ENCODE measurements at places on chromosomes 11 and 22.

GRCh38 chr11:67345920-67346819 lies 7.2 kb downstream of the POLD4 start:
- no peak for DNase-seq

DNA sequence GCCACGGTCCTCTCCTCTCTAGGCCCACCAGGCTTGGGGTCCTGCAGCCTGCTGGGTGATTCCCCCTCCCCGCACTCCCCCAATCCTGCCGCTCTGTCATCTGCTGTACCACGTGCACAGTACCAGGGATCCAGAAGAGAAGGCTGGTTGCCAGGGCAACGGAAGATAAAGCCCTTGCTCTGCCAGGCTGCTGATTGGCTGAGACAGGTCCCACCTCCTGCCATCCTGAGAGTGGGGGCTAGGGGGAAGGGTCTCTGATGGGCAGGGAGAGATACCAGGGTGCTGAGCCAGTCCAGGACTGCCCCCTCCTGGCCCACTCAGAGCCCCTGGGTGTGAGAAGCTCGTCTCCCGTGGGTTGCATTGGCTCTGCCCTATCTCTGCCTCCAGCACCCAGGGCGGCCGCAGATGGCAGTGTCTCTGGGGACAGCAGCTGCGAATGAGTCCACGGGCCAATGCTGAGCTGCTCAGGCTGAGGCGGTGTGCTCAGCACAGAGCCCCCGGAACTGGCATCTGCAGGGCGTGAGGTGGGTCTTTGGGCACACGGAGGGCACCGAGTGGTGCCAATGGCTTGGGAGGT lies at the start of gene SMIM45:
Gene SMIM45 (plus strand): TSS at position 253 of the 577 bp plus-strand sequence.
- peak; percentile 40 for DNase-seq

GRCh38 chr11:65791719-65792213 lies 4.9 kb downstream of the OVOL1 start:
- no peak for DNase-seq

- no peak for DNase-seq
Observed at GRCh38 chr11:17767301-17767885, 32.8 kb downstream of the KCNC1 start.

GRCh38 chr11:35046681-35047080 lies 92.3 kb upstream of the CD44 start:
- DNase-seq: no peak

GRCh38 chr22:41469218-41469851 lies 418 bp downstream of the ACO2 start:
- DNase-seq: no peak

DNA sequence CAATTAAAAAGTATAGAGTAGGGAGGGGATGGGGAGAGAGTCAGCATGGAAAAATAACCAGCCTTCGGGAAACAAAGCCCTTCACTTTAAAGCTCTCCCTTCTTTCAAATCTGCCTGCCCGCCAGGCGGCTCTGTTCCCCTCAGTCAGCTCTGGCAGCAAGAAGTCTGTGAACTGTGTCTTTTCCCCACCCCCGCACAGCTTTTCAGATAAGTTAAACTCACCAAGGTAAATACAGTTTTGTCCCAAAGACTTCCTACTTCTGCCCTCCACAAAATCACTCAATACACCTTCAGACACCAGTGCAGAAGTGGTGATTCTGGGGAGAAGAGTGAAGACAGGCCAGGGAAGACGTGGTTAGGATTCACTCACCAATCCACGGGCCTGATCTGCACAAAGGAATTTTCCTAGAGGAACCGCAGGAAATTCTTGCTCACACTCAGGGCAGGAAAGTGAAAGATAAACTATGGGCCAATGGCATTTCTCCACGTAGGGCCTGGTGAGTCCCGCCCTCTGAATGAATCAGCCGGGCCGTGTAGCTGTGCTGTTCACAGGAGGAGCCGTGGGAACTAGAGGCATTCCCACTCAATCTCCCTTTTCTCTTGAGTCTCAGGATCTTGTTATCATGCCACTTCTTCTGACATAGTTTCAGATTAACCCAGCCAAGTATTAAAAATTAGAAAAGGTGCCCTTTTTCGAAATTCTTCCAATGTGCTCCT lies at the start of gene TRIM5:
Gene TRIM5 (minus strand): TSS at position 429 of the 717 bp plus-strand sequence. CDS start 4,897 bp downstream, outside the sequence.
- peak; percentile 83 for DNase-seq

- no peak for DNase-seq
Observed at GRCh38 chr11:71255323-71255722, 2.9 kb upstream of the SHANK2 start.

- DNase-seq: no peak
Observed at GRCh38 chr11:72236083-72236697, 7.8 kb downstream of the PHOX2A start.

DNA sequence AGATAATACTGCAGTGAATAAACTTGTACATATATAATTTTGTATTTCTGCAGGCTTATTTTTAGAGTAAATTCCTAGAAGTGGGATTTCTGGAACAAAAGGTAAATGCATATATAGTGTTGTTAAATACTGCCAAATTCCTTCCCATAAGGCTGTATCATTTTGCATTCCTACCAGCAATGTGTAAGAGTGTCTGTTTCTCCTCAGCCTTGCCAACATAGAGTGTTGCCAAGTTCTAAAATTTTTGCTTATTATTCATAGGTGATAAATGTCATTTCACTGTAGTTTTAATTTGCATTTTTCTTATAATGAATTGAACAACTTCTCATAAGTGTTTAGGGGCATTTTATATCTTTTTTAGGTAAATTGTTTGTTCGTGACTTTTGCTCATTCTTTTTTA lies 174.2 kb upstream of the ZBED5 start:
- DNase-seq: no peak

GRCh38 chr11:18748766-18749365 lies 22.9 kb upstream of the IGSF22 start:
- DNase-seq: no peak

GRCh38 chr11:299951-300735 lies 817 bp upstream of the IFITM5 start:
- DNase-seq: no peak

- DNase-seq: no peak
Observed at GRCh38 chr22:38132794-38133193, 22.3 kb upstream of the BAIAP2L2 start.

DNA sequence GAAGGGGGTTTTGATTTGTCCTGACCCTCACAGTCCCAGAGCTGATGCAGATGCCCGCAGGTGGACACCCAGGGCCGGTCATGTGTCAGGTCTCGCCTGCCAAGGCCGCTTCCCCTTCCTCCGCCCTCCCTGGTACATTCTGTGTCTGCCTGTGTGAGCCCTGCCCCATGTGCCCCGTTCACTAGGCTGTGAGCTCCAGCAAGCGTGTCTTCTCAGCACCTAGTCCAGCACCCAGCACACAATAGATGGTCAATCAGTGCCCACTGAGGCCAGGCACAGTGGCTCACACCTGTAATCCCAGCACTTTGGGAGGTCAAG lies 29.9 kb upstream of the PPARA start:
- DNase-seq: no peak

DNA sequence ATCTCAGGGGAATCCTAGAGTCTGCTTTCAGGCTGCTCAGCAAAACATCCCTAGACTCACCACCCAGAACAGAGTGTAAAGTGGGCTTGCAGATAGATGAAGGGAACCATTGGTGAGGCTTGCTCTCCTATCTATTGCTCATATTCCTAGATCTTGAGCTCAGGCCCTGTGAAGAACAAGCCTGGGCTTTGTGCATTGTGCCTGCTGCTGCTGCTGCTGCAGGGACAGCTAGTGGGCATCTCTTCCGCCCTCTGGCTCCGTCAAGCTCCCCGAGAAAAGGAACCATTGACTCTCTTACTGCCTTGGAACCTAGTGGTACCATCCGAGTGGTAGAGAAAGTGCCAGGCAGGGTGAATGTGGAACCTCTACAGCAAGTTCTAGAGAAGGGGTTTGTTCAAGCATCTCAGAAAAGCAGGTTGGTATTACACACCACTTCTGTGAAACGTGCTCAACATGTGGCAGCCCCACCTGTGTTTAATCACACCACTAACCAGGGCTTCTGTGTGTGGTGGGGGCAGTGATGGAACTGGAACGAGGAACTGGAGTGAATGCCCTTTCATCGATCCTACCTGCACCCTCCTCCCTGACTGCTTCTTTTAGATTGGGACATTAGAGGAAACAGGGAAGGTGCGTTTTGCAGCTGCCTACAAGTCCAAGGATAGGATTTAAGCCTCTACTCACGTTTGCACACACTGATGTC lies 4.4 kb downstream of the BACE1-AS start:
- no peak for DNase-seq

- DNase-seq: no peak
Observed at GRCh38 chr22:29106839-29107238, 34.0 kb downstream of the KREMEN1 start.

DNA sequence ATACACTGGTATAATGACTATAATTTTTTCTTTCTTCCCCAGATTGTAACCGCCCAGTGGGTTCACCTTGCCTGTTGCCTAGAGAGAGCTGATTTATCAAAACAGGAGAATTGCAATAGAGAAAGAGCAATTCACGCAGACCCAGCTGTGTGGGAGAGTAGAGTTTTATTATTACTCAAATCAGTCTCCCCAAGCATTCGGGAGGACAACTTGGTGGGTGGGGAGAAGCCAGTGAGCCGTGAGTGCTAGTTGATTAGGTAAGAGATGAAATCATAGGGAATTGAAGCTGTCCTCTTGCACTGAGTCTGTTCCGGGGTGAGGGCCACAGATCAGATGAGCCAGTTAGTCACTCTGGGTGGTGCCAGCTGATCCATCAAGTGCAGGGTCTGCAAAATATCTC lies 73.2 kb downstream of the SLC35F2 start:
- no peak for DNase-seq

DNA sequence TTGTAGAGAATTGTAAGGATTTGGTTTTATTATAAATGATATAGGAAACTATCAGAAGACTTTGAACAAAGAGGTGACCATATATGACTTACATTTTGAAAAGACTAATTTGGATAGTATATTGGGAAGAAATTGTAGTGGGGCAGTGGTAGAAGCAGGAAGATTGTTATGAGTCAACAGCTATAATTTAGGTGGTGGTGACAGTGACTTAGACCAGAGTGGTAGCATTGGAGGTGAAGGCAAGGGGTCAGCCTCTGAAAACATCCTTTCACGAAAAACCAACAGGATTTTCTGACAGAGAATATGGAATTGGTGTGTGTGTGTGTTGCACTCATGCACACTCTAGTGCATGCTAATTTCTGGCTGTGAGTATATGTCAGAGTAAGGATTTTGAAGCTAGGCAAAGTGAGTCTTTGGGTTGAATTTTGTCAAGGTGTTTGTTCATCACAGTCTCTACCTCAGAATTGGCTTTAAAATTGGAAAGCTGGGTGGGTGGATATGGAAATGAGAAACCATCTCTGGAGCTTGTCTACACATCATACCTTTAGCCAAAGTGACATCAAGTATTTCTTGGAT lies 8.2 kb upstream of the HBE1 start:
- DNase-seq: no peak

GRCh38 chr11:62752177-62752785 lies 1.7 kb downstream of the ZBTB3 start:
- no peak for DNase-seq

GRCh38 chr11:124193221-124194010 lies 10.3 kb downstream of the OR10D3 start:
- no peak for DNase-seq

- DNase-seq: no peak
Observed at GRCh38 chr11:73239111-73239521, 21.0 kb downstream of the P2RY2 start.

DNA sequence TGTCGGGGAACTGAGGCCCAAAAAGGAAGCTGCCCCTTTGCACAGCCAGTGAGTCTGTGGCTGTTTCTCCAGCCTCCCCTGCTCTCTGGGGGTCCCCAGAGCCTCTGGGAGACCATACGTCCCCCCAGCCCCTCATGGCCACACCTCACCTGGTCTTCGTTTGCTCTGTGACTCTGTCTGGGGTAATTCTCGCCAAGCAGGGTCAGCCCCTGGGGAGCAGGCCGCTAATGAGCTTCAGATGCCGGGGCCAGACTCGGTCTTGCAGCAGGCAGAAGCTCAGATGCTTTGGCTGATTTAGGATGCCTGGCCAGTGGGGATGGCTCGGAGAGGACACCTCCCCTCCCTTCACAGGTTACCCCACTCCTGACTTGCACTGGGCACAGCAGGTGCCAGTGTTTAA lies 24.1 kb upstream of the WNT11 start:
- no peak for DNase-seq

DNA sequence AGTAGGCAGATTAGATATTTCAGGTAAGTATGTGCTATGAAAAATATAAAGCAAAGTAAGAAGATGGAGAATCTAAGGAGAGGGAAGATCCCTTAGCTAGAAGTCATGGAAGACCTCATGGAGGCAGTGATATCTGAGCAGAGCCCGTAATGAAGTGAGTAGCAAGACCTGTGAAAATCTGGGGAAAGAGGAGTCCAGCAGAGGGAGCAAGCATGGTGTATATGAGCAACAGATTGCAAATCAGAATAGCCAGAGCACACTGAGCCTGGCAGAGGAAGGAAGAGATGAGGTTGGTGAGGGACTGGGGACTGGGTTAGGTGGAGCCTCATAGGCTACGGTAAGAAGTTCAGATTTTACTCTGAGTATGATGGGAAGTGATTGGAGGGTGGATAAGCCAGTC lies 9.4 kb downstream of the LHFPL7 start:
- DNase-seq: no peak

GRCh38 chr22:46267431-46268279 lies at the start of gene TTC38:
Gene TTC38, plus strand, starts transcription at chr22:46268008. Its CDS starts 32 bp downstream, at chr22:46268040.
- DNase-seq: peak; percentile 33

- no peak for DNase-seq
Observed at GRCh38 chr11:60858731-60859464, 3.1 kb upstream of the PTGDR2 start.

GRCh38 chr22:43636086-43636485 lies 176.0 kb downstream of the EFCAB6 start:
- no peak for DNase-seq

- DNase-seq: no peak
Observed at GRCh38 chr11:6638429-6638828, 17.2 kb downstream of the DCHS1 start.

- no peak for DNase-seq
Observed at GRCh38 chr11:129700701-129701100, 114.9 kb upstream of the TMEM45B start.

DNA sequence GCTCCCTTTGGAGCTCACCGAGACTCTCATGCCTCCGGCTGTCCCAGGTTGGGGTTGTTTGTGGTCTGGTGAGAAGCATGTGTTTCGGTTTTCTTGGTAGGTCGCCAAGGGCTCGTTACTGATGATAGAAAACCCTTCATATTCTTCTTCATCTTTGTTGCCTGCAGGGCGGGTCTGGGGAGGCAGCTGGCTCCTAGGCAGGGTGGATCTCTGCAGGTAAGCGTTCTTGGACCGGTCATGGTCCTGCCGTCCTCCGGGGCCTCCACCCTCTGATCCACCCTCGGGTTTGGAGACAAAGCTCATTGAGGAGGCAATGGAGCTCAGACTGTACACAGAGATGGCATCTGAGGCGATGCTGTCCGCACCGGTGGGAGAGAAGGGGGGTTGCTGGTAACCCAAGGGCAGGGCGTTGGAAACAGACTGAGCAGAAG lies 64.3 kb upstream of the PITPNB start:
- no peak for DNase-seq

All from naive B cell (primary cell).